Amniotic epithelial cell (primary cell): ENCODE measurements at places on chromosomes 3 and 15.

GRCh38 chr15:22263738-22264137 lies 183.4 kb downstream of the OR4M2 start:
- DNase-seq: no peak

DNA sequence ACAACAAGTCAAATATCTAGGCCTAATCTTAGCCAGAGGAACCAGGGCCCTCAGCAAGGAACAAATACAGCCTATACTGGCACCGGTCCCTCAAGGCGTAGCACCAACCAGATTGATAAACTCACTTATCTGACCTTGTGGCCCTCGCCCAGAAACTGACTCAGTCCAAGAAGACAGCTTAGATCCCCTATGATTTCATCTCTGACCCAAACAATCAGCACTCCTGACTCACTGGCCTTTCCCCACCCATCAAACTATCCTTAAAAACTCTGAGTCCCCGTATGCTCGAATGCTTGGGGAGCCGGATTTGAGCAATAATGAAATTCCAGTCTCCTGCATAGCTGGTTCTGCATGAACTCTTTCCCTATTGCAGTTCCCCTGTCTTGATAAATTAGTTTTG lies 1.6 kb upstream of the SORD start:
- peak; percentile 59 for DNase-seq

DNA sequence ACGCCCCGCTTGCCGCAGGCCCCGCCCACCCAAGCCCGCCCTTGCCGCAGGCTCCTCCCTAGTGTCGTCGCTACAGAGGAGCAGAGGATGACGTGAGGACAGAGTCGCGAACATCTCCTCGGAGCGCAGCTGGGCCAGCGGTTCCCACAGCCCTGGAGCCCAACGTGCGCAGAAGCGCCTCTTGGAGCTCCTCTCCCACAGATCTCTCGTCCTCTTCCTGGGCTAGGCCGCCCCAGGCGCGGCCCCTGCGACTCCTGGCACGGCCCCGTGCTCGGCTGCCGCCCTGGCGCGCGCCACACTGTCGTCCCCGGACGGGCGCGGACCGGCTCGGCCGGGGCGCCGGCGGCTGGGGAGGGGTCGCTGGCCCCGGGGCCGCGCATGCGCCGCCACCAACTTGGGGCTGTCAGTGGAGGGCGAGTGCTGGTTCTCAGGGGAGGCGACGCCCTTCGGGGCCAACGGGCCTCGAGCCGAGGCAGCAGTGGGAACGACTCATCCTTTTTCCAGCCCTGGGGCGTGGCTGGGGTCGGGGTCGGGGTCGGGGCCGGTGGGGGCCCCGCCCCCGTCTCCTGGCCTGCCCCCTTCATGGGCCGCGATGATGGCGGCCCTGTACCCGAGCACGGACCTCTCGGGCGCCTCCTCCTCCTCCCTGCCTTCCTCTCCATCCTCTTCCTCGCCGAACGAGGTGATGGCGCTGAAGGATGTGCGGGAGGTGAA lies at the start of gene TRPC1:
TRPC1 (plus strand) TSS at position 67 of the 714 bp plus-strand sequence; CDS start at position 593, 526 bp downstream.
- DNase-seq: peak; percentile 63

GRCh38 chr3:156382458-156383346 lies 172.2 kb downstream of the SSR3 start:
- DNase-seq: peak; percentile 18

GRCh38 chr3:151002003-151002981 lies 29.8 kb upstream of the CLRN1 start:
- DNase-seq: no peak

DNA sequence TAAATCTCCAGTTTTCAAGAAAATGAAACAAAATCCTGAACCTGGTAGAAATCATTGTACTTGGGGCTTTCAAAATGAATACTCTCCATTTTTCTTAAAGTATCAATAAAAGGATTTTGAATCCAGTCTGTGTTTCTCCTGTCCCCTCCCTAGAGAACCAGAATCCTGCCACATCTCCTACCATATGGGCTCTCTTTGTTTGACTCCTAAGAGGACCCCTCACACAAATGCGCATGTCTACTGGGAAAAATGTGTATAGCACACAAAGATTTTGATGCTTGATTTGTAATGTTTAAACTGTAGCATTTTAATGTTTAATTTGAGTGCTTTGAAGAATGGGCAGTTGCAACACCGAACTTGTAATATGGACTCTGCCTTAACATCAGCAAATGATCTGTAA lies 25.9 kb downstream of the LRRC3B start:
- DNase-seq: no peak

- no peak for DNase-seq
These were observed 805 bp upstream of the SEC22C start for GRCh38 chr3:42582474-42583070.

- no peak for DNase-seq
These were observed 57.8 kb upstream of the FAM3D start for GRCh38 chr3:58724336-58724735.

DNA sequence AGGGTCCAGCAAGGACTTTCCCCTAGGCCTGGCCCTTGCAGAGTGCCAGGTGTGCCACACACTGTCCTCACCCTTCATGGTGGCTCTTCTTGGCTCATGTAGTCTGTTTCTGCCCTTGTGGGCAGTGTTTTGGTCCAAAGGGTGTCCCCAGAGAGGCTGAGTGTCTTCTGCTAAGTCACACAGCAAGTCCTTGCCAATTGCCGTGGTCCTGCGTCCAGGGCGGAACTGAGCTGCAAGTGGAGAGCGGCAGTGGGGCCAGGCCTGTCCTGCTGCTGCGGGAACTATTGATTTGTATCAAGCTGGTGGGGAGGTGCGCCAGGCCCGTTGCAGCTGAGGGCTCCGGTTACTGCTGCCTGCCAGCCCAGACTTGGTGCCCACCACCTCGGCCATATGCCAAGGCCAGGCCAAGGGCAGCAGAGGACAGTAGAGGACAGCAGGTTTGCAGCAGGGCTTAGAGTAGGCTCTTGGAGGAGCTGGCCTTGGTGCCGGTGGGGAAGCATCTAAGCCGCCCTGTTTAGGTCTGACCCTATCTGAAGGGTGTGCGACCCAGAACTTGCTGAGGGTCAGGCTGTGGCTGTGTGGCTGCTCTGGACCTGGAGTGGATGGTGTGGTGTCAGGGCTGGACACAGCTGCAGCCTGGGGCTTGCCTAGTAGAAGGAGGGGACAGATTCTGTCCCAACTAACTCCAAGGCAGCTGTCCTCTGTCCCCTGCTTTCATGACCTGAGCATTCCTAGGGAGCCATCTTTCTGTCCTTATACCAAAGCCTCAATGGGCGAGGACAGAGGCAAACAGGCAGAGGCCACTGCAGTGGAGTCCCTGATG lies 4.5 kb downstream of the AMIGO3 start:
- no peak for DNase-seq

GRCh38 chr15:82126346-82126745 lies 80.5 kb upstream of the MEX3B start:
- DNase-seq: no peak

- peak; percentile 50 for DNase-seq
These were observed 67.2 kb upstream of the POLG start for GRCh38 chr15:89401631-89402517.

DNA sequence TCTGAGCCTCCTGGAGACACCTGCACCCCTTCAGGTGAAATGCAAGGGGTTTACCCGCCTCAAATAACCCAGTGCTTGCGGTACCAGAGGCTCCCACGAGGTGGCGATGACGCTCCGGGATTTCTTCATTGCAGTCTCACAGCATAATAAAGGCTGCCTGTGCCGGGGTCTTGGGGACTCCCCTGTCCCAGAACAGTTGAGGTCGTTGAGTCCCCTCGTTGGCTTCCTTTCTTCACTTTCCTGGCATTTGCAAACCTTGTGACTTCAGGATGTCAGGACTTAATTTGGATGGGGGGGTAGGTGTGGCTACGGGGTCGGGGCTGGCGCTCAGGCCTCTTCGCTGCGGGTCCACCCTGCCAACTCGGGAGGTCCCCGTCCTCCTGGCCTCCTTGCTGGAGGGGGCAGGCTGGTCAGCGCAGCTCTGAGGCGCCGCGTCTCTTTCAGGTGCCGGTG lies 1.3 kb downstream of the GNAT1 start:
- DNase-seq: peak; percentile 37

GRCh38 chr3:162704799-162705385 lies 1208.3 kb downstream of the OTOL1 start:
- no peak for DNase-seq

DNA sequence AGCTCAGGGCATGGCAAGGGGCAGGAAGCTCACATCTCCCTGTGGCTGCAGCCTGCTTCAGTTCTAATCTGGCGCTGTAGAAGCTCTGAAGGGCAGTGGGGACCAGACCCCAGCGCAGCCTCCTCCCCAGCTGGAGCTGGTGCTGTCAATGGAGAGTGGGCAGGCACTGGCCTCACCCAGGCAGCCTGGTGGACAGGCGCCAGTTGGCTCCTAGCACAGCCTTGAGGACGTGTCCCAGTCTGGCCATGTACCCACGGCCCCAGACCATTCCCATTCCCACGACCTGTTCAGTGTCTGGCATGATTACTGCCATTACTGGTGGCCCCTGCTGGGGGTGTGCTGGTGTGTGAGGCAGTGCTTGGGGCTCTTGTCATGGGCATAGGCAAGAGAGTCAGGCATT lies 16.3 kb downstream of the TYRO3 start:
- DNase-seq: no peak

DNA sequence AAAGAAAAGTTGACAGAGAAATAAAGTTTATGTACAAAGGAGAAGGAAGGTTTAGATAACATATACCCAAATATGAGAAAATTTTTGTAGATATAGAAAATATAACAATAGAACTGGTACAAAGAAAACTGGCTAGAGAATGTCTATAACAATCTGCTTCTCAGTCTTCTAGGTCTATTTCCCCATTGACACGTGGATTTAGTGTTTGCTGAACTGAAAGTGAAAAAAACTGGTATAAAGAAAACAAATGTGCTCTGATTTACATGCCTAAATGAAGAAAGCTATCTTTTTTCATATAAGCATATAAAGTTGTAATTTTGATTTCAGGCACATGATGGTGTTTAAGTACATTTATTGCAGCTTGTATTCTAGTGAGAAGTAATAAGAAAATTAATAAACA lies 9.8 kb downstream of the KCNMB2 start:
- no peak for DNase-seq

GRCh38 chr15:23572844-23573243 lies 7.4 kb downstream of the MKRN3 start:
- no peak for DNase-seq

GRCh38 chr3:72768006-72768441 lies 80.2 kb downstream of the SHQ1 start:
- peak; percentile 8 for DNase-seq

DNA sequence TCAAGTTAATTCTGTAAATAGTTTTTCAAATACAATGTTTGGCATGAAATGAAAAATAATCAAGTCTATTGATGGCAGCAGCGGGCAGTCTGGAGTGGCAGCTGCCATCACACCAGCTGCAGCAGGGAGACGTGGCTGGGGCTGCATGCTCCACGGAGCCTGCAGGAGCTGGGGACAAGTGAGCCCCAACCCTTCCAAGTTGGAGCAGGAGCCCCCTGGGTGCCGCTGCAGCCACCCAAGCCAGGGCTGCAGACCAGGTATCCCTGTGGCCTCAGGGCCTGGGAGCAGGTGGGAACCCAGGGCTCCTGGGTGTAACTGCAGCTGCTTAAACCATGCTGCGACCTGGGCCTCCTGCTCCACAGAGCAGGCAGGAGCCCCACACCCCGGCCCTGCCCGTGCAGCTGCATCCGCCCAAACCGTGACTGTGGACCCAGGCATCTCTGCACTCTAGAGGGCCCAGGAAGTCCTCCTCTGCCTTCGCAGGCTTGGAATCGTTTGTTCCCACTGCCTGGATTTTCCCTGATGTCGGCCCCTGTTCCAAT lies 257.4 kb downstream of the PLOD2 start:
- DNase-seq: no peak

DNA sequence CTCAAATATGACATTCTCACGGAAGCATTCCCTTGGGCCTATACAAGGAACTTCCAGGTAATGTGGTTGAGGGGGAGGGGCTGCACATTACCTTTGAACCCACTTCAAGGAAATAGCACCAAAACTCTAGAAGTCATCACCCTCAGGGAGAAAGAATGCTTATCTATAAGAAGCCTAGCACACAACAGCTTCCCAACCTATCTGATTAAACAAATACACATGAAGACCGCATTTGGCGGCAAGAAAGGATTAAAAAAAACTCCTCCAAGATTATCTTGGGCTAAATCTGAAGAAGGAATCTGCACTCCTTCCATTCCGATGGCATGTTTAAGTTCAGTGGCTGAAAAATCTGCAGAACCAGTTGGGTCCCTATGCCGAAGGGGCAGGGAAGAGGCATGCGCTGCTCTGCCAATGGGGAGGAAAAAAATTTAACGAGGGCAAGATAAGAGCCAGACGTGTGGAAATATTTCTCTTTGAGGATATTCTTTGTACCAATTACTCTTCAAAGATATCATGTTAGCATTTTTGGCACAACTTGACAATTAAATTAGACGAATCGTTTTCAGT lies 82.0 kb upstream of the WNT5A start:
- DNase-seq: peak; percentile 72

- DNase-seq: no peak
These were observed 566.8 kb downstream of the PDCD6IP start for GRCh38 chr3:34365231-34365630.

- DNase-seq: no peak
These were observed 609.9 kb downstream of the FHIT start for GRCh38 chr3:60641354-60641753.

- DNase-seq: no peak
These were observed 36.3 kb downstream of the TSC22D2 start for GRCh38 chr3:150444371-150444770.

- no peak for DNase-seq
These were observed 17.5 kb upstream of the ARHGEF3 start for GRCh38 chr3:56819016-56819809.

DNA sequence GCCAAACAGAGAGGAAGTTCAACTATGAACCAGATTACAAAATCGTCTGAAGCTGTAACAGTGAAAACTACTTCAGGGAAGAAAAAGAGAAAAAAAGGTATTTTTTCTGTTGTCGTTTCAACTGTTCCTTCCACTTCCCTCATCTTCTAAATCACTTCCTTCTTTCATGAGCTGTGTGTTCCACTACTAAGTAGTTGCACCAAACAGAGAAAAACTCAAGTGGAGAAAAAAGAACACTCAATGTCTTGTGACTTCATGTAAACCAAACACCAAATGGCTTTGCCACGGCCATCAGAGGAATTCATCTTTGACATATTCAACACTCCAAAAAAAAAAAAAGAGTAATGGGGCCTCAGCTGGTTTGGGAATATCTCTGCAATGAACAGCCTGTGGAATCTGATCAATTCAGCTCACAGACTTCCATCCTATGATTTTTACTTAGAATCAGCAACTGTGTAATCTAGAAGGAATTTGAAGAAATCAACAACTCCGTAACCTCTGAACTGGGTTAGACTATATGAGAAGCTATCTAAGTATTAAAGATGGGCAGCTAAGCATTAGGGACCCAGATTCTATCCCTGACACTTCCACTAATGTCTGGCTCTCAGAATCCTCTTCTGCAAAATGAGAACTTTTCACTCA lies 47.5 kb upstream of the RNF7 start:
- DNase-seq: no peak
